ENCODE measurements at places on chromosomes 7 and 10.

DNA sequence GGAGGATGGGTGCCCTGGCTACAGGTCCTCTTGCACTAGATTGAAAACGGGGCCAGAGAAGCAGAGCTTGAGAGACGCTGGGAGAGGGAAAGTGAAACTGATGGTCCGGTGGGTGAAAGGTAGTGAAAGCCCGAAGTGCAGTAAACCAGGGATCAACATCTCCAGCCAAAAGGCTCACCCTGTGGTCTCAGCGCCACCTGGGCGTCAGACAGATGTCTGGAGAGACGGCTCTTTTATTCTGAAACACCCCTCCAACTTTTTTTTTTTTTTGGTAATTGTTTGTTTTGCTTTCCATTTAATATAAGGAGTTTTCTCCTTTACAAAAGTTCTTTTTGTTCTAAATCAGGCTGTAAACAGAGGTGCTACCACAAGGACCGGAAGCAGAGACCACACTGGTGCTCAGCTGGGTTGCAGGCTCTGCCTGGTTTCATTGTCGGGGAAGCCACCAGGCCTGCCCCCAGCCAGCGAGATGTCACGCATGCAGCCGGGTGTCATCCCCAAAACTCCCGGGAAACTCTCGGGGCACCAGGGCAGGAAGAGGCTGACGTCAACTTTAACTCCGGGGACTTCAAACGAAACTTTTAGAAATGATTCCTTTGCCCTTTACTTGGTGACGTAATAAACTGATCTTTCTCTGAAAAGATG, 11.2 kb downstream of the IL2RA start:
- peak; percentile 87 for DNase-seq

DNA sequence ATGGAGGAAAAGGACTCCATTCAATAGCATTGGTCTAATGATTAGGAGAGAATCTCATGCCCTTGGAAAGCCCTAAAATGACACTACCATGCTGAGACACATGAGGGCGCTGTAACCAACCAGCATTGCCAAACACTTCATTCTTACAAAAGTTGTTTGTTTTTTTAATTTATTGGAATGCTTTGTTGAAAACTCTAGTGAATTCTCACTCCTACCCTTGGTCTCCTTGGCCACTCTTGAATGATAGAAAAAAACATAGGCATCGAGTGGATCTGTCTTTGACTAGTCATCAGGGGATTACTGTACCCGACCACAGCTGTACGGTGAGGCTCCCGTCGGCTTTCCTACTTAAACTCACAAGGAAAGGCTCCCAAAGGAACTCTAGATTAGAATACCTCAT, 29.3 kb upstream of the ADD3 start:
- peak; percentile 61 for DNase-seq

- no peak for DNase-seq
Observed at GRCh38 chr7:36129048-36129534, 24.0 kb upstream of the EEPD1 start.

GRCh38 chr7:106823631-106824030, 41.5 kb upstream of the PIK3CG start:
- no peak for DNase-seq

DNA sequence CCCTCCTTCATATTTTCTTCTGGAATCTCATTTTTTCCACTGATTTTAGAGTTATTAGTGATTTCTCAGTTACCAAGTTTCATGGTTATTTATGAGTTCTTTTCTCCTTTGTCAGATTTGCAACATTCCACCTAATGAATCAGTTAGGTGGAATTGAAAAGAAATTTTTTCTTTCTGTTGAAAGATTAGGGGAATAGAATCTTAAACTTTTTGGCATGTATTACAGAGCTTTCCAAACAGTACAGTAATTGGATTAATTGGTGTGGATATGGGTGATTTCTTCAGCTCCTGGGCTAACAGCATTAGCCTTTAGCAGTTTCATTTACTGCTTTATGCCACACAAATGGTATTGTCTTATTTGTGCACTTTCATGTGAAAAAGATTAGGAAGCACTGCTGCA, 17.0 kb downstream of the STAM start:
- no peak for DNase-seq

GRCh38 chr7:28390426-28390825, 21.9 kb upstream of the CREB5 start:
- DNase-seq: no peak
